ENCODE measurements at places on chromosomes 4 and X.

- no peak for DNase-seq
Measured at GRCh38 chrX:120315776-120316175, 4.5 kb upstream of the TMEM255A start.

DNA sequence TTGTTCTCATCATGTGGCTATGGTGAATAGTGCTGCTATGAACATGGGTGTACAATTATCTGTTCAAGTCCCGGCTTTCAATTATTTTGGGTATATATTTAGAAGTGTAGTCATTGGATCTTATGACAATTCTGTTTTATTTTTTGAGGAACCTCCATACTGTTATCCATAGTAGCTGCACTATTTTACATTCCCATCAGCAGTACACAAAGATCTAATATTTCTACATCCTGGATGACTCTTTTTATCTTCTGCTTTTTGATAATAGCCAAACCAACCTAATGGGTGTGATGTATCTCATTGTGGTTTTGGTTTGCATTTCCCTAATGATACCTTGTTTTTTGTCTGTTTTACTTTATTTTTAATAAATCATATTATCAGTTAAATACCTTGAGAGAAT, 12.9 kb upstream of the IL13RA1 start:
- DNase-seq = no peak

- DNase-seq = no peak
Measured at GRCh38 chr4:169256101-169256612, 14.6 kb downstream of the SH3RF1 start.

GRCh38 chrX:1182211-1182610, 30.2 kb downstream of the CRLF2 start:
- no peak for DNase-seq

- DNase-seq = no peak
Measured at GRCh38 chr4:185872747-185873380, 60.9 kb upstream of the SORBS2 start.

- DNase-seq = no peak
Measured at GRCh38 chr4:57233386-57233785, 123.2 kb upstream of the IGFBP7 start.

GRCh38 chrX:97705936-97706335, 822.2 kb downstream of the RPA4 start:
- DNase-seq = no peak

- no peak for DNase-seq
Measured at GRCh38 chrX:79556800-79557199, 189.7 kb upstream of the ITM2A start.

DNA sequence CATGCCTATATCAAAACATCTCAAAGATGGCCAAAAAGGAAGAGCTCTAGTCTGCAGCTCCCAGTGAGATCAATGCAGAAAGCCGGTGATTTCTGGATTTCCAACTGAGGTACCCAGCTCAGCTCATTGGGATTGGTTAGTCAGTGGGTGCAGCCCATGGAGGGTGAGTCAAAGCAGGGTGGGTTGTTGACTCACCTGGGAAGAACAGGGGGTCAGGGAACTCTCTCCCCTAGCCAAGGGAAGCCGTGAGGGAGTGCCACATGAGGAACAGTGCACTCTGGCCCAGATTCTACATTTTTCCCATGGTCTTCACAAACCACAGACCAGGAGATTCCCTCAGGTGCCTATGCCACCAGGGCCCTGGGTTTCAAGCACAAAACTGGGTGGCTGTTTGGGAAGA, 57.3 kb upstream of the FGF16 start:
- no peak for DNase-seq

DNA sequence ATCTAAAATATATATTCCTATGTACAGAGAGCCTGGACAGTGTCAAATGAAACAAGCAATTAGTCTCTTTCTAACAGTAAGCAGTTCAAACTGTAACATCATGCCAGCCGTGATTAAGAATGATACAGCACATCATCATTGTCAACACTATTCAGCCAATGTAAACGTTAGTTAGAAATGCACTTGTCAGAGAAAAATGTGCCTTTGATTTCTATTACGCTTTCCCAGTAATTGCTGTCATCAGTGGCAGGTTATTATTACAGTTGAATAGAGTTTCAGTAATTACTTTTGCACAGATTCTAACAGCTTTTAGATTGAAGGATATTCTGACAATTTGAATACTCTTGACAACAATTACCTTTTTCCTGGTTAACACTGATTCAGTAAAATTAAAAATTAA, 1007.1 kb downstream of the SH3BGRL start:
- no peak for DNase-seq

- DNase-seq = peak; percentile 45
Measured at GRCh38 chr4:39706334-39706733, 8.4 kb downstream of the UBE2K start.

DNA sequence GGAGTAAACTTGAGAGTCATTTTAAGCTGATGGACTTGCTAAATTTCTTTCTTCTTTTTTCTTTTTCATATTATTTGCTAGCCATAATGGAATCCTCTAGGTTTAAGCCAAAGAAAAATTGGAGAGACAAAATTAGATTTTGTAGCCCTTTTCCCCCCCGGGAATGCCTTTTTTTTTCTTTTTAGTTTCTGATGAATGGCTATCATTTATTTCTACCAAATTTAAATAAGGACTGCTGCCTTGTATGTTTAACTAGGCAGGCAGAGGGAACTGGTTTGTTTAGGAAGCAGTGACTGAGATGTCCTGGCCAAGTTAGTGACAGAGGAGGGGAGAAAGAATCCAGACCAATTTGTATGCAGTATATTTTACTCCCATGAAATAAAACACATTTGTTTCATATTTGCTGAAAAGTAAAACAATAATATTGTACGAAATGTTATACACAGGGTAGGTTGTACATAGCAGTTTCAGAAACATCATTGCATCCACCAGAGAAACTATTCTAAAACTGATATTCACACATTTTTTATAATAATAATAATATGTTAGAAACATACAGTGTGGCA, 5.7 kb downstream of the PITX2 start:
- no peak for DNase-seq

- DNase-seq = no peak
Measured at GRCh38 chrX:31449081-31449480, 377.2 kb upstream of the FTHL17 start.

- DNase-seq = no peak
Measured at GRCh38 chr4:150578745-150579501, 3.0 kb upstream of the MAB21L2 start.

DNA sequence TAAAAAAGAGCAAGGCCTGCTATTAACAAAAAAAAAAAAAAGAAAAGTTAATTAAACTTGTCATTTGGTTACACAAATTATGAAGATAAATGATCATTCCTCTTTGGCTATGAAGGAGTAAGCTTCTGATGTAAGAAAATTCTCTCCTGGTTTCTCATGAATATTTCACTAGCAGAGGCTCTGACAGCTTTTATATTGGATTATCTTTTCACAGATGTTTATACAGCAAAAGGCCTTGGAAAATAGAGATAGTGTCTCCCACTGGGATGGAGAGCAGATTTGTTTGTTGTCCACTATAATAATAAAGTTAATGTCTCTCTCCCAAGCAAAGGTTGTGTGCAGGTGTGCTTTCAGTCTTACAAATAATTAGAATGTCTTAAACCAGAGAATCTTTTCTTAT, 40.7 kb upstream of the PDGFC start:
- DNase-seq = no peak

DNA sequence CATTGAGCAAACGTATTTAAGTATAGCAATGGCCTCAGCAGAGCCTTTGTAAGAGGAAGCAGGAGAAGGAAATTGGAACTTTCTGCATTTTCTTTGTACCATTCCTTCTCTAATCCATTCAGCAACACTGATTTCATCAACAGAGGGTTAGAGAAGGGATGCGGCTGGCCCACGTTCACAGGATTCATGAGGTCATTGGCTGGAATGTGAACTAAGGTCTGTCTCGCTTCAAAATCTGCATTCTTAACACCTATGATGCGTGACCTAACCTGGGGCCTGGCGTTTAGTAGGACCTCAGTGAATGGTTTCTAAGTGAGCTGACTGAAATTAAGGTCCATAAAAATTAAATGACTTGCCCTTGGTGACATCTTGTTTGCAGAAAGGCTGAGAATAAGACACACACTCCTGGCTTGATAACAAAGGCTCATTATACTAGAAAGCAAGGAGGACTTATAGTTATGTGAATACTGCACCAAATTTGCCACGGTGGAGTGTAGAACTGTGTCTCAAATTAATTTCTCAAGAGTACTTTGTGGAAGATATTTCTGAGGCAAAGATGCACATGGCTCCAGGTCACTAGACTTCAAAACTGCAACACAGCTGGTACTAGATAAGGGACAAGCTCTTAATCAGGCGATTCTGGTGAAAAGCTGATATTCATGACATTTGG, 25.4 kb downstream of the FGFBP1 start:
- no peak for DNase-seq

GRCh38 chrX:118522230-118522926, 26.8 kb downstream of the DOCK11 start:
- no peak for DNase-seq

DNA sequence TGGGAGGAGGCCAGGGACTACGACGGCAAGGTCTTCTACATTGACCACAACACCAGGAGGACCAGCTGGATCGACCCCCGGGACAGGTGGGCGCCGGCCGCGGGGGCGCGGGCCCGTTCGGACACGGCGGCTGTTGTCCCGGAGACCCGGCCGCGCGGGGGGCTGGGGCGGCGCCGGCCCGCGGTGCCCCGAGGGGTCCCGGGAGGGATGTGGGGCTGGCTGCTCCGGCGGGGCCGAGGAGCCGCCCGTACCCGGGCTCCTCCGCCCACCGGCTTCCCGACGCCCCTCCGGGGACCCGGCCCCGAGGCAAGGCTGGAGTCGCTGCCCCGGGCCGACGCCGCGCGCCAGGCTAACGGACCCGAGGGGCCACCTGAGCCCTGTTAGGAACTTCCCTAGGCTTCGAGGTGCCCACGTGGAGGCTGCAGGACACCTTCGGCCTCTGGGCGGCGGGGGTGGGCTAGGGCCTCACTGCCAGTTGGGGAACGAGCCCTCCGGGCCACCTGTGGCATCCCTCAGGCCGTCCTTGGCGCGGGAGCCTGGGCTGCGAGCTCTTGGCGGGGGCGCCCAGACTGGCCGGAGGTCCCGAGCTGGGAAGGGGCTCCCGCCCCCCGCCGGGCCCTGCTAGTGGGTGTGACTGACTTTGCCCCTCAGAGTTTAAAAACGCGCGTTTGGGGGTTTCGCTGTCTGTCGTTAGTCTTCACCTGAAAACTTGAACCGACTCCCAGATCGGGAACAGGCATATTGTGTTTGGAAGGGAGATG, 660 bp downstream of the WWC2 start:
- DNase-seq = peak; percentile 71

DNA sequence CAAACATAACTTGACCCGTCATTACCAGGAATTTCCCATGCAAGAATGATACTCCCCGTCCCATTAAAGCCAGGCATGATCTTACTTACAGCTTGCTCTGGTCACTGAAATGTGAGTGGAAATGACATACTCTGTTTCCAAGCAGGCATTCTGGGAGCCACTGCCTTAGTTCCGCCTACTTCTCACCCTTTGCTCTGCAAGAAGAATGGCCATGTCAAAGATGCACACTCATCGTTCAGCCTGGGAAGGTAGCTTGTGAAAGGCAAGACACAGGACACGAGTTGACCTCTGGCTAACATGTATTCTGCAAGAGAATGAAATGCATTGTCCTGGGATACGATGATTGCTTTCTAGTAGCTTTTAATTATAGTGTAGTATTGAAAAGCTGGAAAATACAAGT, 1144.4 kb downstream of the NLGN4X start:
- DNase-seq = no peak

GRCh38 chr4:118834070-118834469, 1.9 kb downstream of the SEC24D start:
- no peak for DNase-seq

DNA sequence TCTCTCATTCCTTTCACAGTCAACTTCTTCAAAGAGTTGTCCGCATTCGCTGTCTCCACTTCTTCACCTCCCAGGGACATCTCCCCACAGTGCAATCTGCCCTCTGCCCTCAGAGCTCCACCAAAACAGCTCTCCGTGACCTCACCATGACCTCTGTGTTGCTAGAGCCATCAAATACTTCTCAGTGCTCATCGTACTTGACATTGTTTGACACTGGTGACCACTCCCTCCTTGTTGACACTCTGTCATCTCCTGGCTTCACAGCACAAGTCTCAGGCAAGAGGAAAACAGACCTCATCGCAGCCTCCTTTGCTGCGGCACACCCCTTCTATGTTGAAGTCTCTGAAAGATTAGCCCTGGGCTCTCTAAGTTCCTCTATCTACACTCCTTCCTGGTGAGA, 90.5 kb upstream of the CCDC160 start:
- DNase-seq = no peak

DNA sequence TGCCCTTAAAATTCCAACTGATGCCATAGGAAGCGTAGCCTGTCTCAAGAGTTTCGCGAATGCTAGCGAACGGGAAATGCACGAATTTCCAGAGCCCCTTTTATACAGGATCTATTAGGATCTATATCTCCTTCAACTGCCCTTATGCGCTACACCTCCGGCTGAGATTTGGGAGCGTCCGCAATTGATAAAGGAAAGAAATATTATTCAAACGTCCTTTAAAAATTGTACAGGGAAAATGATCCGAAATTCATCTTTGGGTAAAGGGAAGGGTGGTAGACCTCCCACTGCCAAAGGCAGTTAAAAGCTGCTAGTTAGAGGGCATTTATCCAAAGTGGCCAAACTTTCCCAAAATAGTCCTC, 609 bp downstream of the NR3C2 start:
- DNase-seq = no peak

DNA sequence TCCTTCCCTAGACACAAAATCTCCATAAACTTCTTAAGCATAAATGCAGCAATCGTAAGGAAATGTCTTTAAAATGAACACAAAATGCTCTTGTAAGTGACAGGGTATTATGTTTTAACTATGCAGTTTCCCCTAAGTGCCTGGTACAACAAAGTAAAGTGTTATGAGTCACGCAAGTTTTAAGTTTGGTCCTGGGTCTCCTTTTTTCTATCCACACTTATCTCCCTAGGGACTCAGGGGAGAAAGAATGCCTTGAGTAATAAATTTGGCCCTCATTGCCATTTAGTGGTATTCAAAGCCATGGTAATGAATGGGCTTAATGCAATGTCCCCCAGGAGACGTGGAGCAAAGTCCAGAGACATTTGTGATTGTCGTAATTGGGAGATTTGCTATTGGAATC, 149.1 kb downstream of the MAGEB17 start:
- no peak for DNase-seq

GRCh38 chr4:176526704-176527103, 206.9 kb downstream of the SPCS3 start:
- no peak for DNase-seq

- no peak for DNase-seq
Measured at GRCh38 chr4:85556283-85556682, 81.3 kb downstream of the ARHGAP24 start.

DNA sequence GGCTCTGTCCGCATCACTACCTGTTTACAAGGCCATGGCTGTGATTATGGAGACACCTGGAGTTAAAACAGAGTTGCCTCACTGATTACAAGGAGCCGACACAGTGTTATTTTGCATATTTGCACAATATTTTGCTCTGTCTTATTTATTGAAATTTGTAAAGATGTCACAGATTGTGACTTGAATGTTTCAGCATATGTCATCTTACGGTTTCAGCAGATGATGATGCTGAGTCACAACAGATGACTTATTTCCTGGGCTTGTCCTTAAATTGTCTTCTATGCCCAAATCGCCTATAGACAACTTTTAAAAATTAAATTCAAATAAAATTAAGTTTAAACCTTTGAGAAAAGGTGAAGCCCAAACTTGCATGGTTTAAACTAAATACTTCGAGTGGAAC, 87.1 kb upstream of the INPP4B start:
- DNase-seq = no peak

GRCh38 chr4:61451935-61452334, 251.8 kb downstream of the ADGRL3 start:
- DNase-seq = no peak

- DNase-seq = no peak
Measured at GRCh38 chr4:155599085-155599484, 67.6 kb upstream of the GUCY1A1 start.

- no peak for DNase-seq
Measured at GRCh38 chr4:38923746-38924145, 56.1 kb downstream of the FAM114A1 start.

All from psoas muscle (tissue), 8 donors.